ENCODE measurements at places on chromosomes 7 and 10.

DNA sequence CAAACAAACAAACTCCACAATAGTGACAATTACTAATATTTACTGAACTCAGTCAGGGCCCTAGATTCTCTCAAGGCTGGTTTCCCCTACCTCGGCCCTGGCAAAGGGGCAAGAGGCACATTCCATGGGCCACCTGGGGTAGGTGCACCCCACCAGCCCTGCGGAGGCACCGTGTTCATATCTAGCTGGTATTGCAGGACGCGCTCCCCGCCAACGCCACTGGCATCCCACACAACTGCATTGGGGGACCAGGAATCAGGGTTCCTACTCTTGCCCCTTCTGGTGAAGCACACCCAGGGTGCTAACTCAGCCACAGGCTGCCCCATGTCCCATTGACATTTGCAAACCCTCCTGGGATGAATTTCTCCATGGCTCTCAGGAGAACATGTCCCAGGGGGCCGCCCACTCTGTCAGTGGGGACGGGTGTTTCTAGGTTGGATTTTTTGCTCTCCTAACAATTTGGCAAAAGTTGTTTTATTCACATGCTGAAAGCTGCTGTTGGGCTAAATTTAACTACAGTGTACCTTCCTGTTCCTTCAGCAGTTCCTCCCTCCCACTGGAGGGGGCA, 76.7 kb downstream of the ZRANB1 start:
- no peak for DNase-seq

GRCh38 chr10:132550366-132551092, 12.9 kb downstream of the INPP5A start:
- DNase-seq = no peak

- DNase-seq = no peak
Measured at GRCh38 chr7:73364006-73364728, 36.2 kb downstream of the FKBP6 start.

GRCh38 chr7:17471325-17471724, 172.9 kb downstream of the AHR start:
- no peak for DNase-seq

DNA sequence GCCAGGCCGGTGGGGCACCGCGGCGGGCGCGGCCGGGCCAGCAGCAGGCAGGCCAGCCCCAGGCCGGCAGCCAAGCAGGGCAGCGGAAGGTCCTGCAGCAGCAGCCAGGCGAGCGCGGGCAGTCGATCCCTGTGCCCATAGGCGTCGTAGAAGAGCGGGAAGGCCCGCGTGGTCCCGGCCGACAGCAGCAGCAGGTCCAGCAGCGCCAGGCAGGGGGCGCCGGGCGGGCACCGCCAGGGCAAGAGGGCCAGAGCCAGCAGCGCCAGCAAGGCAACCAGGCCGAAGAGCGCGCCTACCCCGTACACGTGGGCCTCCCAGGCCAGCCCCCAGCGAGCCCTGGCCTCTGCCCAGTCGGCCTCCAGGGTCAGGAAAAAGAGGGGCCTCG, 8.4 kb upstream of the RBM28 start:
- DNase-seq = peak; percentile 77

- DNase-seq = no peak
Measured at GRCh38 chr10:78470267-78471103, 436.8 kb downstream of the RPS24 start.

GRCh38 chr7:111223802-111224253, 132.9 kb downstream of the LRRN3 start:
- no peak for DNase-seq

- no peak for DNase-seq
Measured at GRCh38 chr7:34851431-34851830, 185.9 kb downstream of the DPY19L1 start.

DNA sequence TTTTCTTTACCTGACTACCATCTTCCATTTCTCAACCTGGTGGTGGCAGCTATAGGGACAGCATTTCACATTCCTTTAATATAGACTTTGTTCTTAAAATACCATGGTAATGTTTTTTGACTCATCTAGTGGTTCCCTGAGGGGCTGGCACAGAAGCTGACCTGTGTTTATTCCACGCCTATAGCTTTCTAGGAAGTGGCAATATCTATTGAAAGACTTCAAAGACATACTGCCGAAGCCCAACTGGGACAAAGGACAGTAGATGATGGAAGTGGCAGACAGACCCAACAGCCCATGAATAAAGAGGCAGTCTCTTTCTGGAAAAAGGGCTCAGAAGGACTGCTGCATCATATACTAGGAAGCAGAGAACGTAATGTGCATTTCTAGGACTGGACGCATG, 11.2 kb downstream of the SUN3 start:
- DNase-seq = no peak

DNA sequence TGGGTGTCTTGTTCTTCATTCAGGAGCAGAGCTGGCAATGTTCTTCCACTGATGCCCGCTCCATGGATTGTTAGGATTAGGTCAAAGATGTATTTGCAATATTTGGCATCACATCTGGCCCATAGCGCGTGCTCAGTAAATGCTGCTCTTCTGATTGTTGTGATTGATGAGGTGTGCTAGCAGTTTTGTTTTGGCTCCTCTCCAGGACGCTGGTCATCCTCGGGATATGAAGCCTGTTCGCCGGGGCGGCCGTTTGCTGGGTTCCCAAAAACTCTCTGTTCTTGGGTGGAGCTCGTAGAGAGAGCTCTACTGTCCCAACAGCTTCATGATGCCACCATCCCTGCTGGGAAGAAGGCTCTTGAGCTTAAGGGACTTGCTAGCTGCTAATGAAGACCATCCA, 96.9 kb downstream of the XRCC2 start:
- DNase-seq = no peak

Data from dermis microvascular lymphatic vessel endothelial cell (primary cell).